ENCODE measurements at places on chromosomes 12 and 14.

GRCh38 chr12:119060847-119061796 is 79.8 kb downstream of the SRRM4 start:
- DNase-seq = no peak

- no peak for DNase-seq
These were observed 6.7 kb downstream of the FOXN4 start for GRCh38 chr12:109302358-109302757.

DNA sequence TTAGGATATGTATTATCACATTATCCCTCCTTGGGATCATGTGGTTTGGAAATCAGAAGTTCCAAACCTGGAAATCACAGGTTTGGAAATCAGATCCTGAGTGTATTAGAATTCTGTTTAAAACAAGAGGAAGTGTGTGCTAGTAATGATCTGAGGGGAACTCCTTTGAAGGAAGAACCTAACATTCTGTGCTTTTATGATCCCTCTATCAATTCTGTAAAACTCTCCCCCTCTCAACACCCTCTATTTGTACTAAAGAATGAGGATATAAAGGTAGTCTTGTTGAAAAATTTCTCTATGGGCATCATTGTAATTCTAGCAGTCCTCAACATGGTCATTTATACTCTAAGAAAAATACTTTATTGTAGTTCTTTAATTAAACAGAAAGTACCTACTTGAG is 97.4 kb downstream of the SRGAP1 start:
- DNase-seq = no peak

DNA sequence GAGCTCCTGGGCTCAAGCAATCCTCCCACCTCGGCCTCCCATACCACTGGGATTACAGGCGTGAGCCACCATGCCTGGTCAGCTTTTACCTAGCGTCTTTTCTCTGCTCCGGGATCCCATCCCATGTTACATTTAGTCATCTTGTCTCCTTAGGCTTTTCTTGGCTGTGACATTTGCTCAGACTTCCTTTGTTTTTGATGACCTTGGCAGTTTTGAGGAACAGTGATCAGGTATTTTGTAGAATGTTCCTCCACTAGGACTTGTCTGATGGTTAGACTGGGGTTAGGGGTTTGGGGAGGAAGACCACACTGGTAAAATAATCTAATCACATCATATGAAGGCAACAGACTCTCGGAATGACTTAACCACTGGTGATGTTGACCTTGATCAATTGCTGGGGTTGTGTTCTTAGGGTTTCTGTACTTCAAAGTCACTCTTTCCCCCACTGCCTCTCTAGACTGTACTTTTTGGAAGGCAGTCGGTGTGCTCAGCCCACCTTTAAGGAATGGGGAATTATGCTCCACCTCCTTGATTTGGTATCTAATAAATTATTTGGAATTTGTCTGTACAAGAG is 48.4 kb downstream of the RIN3 start:
- no peak for DNase-seq

DNA sequence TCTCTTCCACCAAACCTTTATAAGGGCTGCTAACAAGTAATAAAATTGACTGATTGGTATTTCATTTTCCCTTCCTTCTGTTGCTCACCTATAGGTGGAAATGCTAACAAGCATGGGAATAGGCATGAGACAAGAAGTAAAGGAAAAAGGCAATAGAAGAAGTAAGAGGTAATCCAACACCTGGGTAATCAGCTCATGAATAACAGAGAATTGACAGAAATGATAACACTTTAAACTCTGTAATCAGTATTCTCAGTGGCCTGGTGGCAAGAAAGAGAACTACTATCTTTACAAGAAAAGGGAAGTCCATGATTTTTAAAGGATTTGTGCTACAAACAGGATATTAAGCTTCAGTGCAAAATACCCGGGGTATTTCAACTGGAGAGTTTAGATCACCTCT is 737.8 kb downstream of the RERGL start:
- no peak for DNase-seq

GRCh38 chr12:88175544-88175943 is 33.4 kb downstream of the TMTC3 start:
- no peak for DNase-seq

GRCh38 chr12:5988659-5989116 is 43.6 kb upstream of the ANO2 start:
- peak; percentile 94 for DNase-seq

- no peak for DNase-seq
These were observed 880 bp upstream of the FLRT2 start for GRCh38 chr14:85528897-85529631.

- DNase-seq = no peak
These were observed 30.7 kb downstream of the FRMD6 start for GRCh38 chr14:51682411-51682810.

DNA sequence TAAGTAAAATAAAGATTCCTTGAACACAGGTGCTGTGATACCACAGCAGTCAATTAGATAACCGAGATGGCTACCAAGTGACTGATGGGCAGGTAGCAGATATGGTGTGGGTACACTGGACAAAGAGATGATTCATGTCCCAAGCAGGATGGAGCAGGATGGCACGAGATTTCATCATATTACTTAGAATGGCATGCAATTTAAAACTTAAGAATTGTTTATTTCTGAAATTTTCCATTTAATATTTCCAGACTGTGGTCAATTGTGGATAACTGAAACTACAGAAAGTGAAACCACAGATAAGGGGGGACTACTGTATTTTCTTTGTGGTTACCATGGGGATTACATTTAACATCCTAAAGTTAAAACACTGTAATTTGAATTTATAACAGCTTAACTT is 7.5 kb upstream of the ZFP36L1 start:
- no peak for DNase-seq

- DNase-seq = no peak
These were observed 7.8 kb upstream of the PGF start for GRCh38 chr14:74963178-74963704.

DNA sequence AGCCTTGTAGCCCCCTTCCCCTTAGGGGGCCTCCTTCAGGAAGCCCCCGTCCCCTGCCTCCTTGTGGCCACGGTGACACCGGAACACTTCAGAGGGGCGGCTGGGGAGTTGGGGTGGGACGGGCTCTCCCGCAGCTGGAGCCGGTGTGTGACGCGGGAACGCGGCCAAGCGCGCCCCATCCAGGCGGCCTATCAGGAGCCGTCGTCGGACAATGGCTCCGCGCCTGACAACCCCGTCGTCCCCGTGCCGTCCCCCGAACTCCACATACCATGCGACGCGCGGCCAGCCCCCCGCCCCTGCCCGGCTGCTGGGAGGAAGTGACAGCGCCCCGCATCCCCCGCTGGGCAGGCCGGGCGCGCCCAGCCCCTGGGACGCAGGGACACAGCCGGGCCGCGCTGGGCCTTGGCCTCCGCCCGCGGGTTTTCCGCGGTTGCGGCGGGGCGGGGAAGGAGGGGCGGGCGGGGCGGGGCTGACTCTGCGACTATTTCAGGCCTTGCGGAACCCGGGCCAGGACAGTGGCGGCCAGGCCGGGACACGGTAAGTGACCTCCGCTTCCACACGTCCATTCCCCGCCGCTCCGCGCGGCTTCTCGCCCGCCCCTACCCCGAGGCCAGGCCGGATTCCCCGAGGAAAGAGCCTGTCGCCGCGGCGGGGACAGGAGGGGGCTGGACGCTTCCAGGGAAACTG is at the start of gene TNFAIP2:
TSS of gene TNFAIP2 (plus strand) at position 515 of the 687 bp plus-strand sequence. CDS start 2,997 bp downstream, outside the sequence.
- no peak for DNase-seq

DNA sequence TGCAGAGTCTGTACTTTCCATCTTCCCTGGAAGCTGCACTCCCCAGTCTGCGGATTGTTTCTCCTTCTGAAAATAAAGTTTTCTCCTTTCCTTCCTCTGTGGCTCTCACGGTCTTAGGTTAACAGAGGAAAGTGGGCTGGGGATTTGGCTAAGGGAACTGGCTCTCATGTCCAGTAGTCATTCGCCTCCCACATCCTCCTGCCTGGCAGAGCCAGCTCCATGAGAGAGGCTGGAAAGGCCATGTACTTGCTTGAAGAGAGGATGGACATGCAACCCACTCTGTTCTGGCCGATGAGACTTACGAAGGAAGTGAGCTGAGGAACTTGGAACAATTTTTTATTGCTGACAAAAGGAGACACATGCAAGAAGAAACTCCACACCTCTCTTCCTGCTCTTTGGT is 18.9 kb upstream of the RGS6 start:
- DNase-seq = no peak

DNA sequence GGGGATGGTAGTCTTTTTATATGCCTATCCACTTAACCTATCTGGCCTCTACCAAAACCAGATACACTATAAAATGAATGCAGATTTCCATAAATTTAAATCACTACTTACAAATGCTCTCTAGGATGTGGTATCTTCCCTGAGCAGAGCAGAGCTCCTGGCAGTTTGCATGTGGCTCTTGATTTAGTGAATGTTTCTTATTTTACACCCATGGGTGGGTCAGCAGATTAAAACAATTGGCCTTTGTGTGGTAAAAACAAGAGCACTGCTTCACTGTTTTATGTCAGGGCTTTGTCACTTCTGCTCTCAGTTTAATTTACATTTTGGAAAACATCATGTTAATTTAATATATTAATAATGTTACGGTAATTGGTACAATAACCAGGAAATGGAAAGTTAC is 5.5 kb downstream of the TAS2R19 start:
- DNase-seq = no peak

DNA sequence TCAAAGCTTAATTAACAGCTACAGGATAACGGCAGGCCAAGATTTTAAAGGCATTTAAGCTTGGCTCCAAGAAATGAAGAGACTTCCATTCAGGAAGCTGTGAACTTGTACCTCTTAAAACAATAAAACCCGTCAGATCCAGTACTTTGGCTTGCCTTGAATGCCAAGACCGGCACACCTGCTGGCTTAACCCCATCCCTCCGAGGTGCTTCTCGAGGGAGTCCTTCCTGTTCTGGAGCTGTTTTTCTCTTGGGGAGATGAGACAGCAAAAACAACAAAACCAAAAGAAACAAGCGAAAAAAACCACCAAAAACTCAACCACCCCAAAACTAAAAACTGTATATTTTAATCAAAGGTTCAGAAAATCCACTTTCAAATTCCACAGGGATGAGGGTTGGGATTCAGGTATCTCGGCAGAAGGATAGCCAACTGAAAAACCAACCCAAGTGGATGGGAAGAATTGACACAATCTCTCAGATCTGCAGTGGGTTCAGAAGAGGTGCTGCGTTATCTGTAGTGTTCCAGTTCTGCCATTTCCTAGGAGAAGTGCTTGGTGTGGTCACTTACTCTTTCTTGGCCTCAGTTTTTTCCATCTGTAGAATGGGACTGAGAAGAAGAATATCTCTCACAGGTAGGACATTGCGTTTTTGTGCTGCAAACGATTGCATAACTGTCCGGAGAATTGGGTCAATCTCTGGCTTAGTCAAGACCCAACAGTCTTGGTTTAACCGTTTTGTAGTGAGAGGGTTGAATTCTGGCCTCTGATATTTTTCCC is 420.1 kb downstream of the VRK1 start:
- no peak for DNase-seq

- no peak for DNase-seq
These were observed 97.9 kb downstream of the ARMH4 start for GRCh38 chr14:58054100-58054499.

- no peak for DNase-seq
These were observed 66.7 kb upstream of the ATP2B1 start for GRCh38 chr12:89775063-89775985.

DNA sequence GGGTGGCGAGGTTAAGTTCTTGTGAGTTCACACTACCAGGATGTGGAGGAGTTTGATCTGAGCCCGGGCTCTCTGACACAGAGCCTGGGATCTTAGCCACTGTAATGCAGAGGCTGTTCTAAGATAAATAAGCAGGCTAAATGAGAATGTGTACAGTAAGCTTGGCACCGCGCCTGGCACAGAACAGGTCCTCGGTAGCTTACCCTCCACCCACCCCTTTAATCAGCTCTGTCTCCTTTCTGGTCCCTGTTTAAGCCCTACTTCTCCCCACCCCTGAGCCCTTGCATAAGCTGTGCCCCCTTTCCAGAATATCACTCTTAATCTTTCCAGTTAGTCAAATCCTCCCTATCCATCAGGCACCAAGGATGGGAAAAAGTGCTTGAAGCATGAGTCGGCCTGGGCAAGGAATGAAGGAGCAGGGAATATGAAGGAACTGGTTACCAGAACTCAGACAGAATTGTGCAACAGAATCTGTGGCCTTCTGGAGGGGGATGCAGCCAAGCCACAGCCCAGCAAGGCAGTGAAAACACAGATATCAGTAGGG is 32.8 kb upstream of the CMKLR1 start:
- DNase-seq = no peak

DNA sequence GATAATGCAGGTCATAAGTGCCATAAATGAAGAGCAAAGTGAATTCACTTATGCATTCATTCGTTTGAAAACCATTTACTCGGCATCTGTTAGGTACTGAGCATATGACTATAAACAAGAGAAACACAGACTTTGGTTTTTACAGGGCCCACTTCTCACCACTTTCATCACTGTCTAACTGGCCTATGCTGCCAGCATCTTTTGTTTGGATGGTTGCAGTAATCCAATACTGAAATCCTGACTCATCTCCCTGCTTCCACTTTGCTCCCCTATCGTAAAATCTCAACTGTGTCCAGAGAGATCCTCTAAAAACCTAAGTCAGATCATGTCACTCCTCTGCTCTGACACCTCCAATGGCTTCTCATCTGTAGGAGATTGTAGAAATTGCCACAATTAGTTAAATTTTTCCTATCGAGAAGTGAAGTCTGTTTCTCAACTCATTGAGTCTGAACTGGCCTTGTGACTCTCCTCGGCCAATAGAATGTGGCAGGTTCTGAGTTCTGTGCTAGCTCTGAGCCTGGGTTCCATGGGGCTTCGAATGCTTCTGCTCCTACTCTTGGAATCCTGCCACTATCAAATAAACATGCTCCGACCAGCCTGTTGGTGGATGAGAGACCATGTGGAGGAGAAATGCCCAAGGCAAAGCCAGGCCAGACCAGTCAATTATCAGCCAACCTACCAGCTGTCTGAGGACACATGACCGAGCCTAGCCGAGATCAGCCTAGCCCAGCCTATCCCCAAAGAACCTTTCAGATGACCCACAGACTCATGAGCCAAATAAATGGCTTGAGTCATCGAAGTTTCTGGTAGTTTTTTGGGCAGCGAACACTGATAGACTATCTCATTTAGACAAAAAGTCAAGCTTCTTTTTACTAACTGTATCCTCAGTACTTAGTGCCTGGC is 2.2 kb upstream of the BATF start:
- no peak for DNase-seq

GRCh38 chr14:26959972-26960660 is 362.3 kb upstream of the NOVA1 start:
- no peak for DNase-seq

GRCh38 chr12:112125250-112125999 is at the start of gene TRAFD1:
TRAFD1 (plus strand) TSS chr12:112125560; CDS start chr12:112130523, 4,963 bp downstream.
- peak; percentile 100 for DNase-seq

GRCh38 chr12:6306599-6307220 is 3.8 kb upstream of the PLEKHG6 start:
- DNase-seq = no peak
